ENCODE measurements at places on chromosomes 11 and 22.

DNA sequence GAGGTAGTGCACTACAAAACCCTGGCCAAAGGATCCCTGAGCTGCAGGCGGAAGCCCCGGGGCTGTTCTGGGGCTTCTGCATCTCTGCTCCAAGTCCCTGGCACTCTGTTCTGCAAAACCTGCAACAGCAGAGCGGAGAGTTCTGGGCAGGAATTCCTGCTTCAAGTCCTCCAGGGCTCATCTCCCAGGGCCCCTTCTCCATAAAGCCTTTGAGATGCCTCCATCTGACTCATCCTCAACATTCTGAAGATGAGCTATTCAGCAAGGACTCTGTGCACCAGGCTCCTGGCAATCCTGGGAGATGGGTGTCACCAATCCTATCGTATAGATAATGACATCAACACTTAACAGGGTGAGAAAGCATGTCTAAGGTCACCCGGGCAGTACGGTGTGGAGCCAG, 19.3 kb downstream of the SYN3 start:
- DNase-seq: no peak

GRCh38 chr22:49362211-49362839, 465.3 kb downstream of the BRD1 start:
- no peak for DNase-seq

DNA sequence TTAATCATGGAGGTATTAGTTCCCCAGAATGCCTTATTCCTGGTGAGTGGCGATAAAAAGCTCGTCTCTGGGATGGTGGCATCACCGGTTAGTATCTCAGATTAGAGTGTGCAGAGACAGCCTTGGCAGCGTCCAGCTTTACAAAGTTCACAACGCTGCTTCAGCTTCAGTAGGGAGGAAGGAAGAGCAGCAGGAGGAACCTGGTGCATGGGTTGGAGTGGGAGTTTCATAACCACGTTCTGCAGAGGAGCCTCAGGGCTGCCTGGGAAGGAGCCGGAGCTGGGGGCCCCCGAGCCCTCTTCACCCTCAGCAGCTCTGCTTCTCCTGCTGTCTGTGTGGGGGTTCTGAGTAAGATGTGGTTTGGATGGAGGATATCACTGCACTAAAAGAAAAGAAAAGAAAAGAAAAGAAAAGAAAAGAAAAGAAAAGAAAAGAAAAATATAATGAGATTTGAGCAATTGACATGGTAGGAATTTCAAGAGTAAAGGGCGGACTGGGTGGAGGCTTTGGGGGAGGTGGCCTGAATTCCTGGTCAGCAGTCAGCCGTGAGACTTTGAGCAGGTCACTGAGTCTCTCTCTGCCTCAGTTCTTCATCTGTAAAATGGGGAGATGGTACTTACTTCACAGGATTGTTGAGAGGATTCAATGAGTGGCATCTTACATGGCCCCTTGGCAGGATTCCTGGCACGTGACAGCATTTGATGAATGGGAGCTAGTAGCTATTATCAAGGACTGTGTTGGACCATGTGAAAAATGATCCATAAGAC, 6.5 kb downstream of the ASPHD2 start:
- DNase-seq: no peak

- DNase-seq: no peak
These were observed 17.2 kb downstream of the KREMEN1 start for GRCh38 chr22:29090039-29090438.

DNA sequence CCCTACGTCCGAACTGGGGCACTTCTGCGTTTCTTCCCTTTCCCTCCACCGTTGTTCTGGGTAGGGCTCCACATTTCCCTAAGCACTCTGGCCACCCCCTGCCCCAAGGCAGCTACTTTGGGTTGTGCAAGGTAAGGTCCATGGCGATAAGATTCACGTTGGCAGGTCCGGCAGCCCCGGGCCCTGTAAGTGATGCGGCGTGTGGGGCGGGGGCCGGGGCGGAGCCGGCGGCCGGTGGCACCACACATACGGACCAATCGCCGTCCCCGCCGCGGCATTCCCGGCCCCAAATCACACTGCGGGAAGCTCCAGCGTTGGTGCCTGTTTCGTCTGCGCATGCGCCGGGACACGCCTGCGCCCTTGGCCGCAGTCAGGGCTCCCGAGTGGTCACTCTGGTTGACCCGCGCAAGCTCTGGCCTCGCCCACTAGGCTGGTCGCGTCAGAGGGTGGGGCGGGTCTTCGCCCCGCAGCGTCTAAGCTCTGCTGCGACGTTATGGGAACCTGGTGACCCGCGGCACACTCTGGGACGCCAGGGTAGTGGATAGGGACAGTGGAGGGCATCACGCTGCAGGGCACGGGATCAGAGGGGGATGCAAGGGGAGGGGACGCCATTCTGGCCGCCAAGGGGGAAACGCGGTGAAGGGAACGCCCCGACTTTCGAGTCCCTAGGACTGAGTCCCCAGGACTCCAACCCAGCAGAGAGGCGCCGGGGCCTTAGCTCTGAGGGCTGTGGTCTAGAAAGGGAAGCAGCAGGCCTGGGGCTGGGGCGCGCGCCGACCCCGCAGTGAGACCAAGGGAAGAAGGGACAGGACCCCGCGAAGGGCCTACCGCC, 1.6 kb downstream of the FADS1 start:
- no peak for DNase-seq

GRCh38 chr11:77994434-77995362, at the start of gene INTS4:
INTS4 (minus strand) TSS chr11:77994668; CDS start chr11:77994643, 25 bp downstream.
- peak; percentile 87 for DNase-seq

- peak; percentile 44 for DNase-seq
These were observed 89.8 kb downstream of the PDE2A start for GRCh38 chr11:72584293-72584938.

GRCh38 chr11:44608651-44608990, 43.2 kb downstream of the CD82 start:
- no peak for DNase-seq

DNA sequence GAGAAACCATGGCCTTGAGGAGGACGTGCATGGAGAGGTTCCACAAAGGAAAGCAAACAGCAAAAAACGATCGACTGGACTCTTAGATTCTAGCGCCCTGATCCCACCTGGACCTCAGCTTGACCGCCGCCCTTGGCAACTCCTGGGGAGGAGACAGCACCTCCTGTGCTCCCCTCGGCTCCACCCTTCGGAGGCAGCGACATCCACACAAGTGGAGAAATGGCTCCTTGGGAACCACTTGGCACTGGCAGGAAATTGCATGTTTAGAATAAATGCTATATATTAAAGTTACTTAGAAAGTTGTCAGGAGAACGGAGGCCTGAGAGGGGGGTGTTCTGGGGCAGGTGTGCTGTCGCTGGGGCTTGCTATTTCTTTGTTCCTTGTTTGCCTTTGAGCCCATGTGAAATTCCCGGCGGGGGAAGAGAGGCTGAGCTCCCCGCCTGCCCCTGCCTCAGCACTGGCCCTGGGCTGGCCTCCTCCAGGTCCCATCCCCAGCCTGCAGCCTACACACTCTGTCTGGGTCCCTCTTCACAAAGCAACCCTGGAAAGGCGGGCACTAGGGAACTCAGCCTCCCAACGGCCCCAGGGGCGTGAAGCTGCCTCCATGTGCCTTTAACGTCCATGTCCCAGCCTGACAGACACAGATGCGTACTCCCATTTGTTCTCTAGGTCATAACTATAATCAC, 395.3 kb downstream of the BRD1 start:
- DNase-seq: no peak

GRCh38 chr11:117857734-117858414, 18.6 kb downstream of the FXYD6 start:
- DNase-seq: no peak

GRCh38 chr11:119166368-119167076, 2.0 kb upstream of the NLRX1 start:
- no peak for DNase-seq

GRCh38 chr11:44868455-44869421, 81.9 kb downstream of the TP53I11 start:
- DNase-seq: no peak

- no peak for DNase-seq
These were observed 1321.7 kb downstream of the TBC1D22A start for GRCh38 chr22:48084041-48084728.

DNA sequence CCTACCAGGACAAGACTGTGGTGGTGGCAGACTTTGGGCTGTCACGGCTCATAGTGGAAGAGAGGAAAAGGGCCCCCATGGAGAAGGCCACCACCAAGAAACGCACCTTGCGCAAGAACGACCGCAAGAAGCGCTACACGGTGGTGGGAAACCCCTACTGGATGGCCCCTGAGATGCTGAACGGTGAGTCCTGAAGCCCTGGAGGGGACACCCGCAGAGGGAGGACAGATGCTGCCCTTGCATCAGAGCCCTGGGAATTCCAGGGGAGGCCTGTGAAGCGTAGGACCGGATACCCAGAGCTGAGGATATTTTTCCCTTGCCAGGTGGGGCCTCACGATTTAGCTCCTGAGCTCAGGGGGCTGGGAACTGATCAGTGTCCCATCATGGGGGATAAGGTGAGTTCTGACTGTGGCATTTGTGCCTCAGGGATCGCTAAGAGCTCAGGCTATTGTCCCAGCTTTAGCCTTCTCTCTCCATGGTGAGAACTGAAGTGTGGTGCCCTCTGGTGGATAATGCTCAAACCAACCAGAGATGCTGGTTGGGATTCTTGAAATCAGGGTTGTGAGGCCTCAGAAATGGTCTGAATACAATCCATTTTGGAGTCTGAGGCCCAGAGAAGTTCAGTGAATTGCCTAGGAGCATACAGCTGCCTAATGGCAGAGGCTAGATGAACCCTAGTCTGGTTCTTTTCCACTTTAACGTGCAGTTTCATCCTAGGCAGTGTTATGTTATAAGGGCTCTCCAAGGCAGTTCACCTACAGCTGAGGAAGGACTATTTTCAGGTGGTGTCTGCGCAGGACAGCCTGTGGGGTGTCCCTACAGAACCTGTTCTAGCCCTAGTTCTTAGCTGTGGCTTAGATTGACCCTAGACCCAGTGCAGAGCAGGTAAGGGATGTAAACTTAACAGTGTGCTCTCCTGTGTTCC, 19.5 kb downstream of the PIK3IP1 start:
- no peak for DNase-seq

GRCh38 chr22:20130731-20131596, 640 bp upstream of the ZDHHC8 start:
- peak; percentile 75 for DNase-seq

DNA sequence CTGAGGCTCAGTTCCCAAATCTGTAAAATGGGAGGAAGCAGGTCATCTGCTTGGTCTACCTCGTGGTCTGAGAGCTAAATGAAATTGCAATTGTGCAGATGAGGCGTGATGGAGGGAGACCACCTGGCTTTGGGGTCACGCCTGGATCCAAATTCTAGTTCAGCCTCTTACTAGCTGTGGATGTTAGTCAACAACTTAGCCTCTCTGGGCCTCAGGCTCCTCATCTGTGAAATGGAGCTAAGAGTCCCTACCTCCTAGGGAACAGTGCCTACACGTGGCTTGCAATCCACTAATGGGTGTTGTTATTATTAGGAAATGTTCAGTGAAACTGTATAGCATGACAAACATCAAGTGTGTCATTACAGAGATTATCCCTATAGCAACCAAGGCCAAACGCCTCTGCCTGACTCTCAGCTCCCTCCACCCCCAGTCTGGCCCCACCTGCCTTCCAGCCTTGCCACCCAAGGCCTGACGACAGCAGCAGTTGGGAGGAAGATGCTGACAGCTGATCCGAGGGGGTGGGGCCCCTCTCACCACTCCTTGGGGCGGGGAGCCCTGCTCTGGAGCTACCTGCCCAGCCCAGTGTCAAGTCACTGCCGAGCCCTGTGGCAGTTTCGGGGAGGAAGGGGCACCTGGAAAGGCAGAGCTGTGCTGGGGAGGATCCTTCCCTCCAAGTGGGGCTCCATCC, 1.7 kb upstream of the RHOD start:
- DNase-seq: no peak

GRCh38 chr22:50701076-50701419, 28.4 kb downstream of the SHANK3 start:
- no peak for DNase-seq

- no peak for DNase-seq
These were observed 187.2 kb downstream of the MAML2 start for GRCh38 chr11:96155627-96156378.

- no peak for DNase-seq
These were observed 12.1 kb downstream of the BBOX1 start for GRCh38 chr11:27052668-27053067.

GRCh38 chr11:1090600-1091331, 16.1 kb downstream of the MUC2 start:
- no peak for DNase-seq

DNA sequence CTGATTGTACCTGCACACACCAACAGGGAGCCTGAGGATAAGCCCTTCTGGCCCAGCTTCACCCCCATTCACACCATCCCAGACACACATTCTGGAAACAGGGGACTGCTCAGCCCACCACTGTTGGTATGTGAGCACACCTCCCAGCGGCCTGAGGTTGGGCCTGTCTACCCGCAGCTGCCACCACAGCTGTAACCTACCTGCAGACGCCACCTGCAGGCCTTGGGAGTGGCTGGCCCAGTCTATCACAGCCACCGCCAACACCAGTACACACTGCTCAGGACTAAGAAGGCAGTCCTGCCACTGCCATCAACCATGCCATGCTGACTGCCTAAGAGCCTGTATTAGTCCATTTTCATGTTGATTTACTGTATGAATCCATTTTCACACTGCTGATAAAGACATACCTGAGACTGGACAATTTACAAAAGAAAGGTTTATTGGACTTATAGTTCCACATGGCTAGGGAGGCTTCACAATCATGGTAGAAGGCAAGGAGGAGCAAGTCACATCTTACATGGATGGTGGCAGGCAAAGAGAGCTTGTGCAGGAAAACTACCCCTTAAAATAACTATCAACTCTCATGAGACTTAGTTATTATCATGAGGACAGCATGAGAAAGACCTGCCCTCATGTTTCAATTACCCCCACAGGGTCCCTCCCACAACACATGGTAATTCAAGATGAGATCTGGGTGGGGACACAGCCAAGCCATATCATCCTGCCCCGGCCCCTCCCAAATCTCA, 30.6 kb downstream of the RSF1 start:
- DNase-seq: no peak

DNA sequence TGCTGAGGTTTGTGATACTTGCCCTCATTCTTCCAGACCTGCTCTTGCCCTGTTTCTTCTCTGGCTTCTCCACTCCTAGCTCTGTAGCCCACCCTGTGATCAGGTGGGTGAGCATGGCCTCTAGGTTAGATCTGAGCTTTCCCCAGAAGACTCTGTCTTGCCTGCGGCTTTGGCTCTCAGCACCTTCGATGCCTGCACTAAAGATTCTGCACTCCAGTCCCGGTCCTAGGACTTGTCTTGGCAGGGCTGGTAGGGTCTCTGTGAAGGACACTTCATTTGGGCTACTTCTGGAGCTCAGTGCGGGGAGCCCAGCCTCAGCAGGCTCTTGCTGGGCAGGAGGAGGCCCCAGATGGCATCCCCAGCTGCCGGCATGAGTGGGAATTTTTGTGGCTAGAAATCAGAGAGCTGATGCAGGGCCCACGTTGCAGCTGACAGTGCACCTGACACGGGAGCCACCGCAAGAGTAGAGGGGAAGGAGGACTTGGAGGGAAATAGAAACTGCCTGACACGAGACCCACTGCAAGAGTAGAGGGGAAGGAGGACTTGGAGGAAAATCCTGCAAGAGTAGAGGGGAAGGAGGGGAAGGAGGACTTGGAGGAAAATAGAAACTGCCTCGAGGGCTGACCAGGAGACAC, 226.9 kb upstream of the B3GAT1 start:
- no peak for DNase-seq

- DNase-seq: no peak
These were observed 13.2 kb downstream of the BBS1 start for GRCh38 chr11:66523611-66524010.

- DNase-seq: no peak
These were observed 12.3 kb downstream of the AMOTL1 start for GRCh38 chr11:94780432-94780831.

GRCh38 chr11:117281159-117281558, 10.0 kb upstream of the BACE1-AS start:
- no peak for DNase-seq

All from stimulated activated CD4-positive, alpha-beta T cell treated with anti-CD3 and anti-CD28 coated beads, Interleukin-1b, Interleukin-23, amount 100 ng/mL, for 1 hour (primary cell).